ENCODE measurements at places on chromosomes 6 and 20.

- no peak for DNase-seq
These were observed 134.1 kb downstream of the ELOVL4 start for GRCh38 chr6:79813143-79813850.

GRCh38 chr20:48671141-48671540, 156.7 kb downstream of the PREX1 start:
- DNase-seq: no peak

- DNase-seq: no peak
These were observed 149.5 kb downstream of the LRFN2 start for GRCh38 chr6:40437631-40438030.

- DNase-seq: no peak
These were observed at the start of gene RIPPLY2 for GRCh38 chr6:83853178-83854000. Gene RIPPLY2 (plus strand): TSS chr6:83853360. CDS start chr6:83853417, 57 bp downstream.

DNA sequence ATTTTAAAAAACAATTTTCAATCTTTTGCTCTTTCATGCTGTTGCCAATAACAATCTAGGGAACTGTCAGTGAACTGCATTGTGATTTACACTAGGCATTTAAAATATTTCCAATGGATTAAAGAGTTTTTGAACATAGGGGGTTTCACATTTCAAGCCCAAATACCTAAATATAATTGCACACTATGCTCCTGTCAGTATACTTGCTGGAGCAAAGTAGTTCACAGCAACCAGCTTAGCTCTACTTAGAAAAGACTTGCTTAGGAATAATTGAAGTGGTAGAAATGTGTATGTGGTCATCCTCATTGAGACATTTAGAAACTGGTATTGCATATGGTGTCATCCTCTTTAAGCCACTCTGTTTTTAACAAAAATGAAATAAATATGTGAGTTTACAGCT, 41.7 kb upstream of the REV3L start:
- no peak for DNase-seq

DNA sequence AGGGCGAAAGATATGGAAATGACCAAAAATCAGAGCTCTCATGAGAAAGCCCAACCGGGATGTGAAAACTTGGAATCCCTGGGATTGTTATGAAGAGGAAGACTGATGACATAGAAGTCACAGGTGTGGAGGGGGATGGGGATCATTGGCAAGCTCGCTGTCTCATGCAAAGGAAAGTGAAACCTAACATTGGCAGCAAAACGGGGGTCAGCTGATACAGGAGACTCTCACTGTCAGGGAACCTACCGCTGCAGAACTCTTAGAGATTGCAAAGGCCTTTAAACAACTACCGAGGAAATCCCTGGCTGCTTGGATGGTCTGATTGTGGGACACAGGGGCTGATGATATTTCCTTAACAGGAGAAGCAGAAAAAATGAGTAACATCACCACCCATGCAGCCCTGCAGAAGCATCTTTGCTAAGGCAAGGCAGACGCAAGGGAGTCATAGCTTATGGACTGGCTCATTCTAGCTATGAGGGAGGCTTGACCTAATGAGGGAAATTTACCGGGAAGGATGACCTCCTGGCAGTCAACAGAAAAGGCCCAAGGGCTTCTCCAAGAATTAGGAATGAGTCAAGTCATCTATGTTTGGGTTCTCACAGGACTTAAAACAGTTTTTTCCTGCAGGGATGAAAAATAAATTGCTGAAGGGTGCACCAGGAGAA, 7.0 kb downstream of the MUC21 start:
- no peak for DNase-seq

GRCh38 chr6:73042892-73043291, 182.4 kb downstream of the KHDC1L start:
- no peak for DNase-seq

GRCh38 chr6:17902974-17903373, 84.5 kb downstream of the KIF13A start:
- no peak for DNase-seq

- DNase-seq: no peak
These were observed 57.4 kb downstream of the PREP start for GRCh38 chr6:105345506-105345905.

DNA sequence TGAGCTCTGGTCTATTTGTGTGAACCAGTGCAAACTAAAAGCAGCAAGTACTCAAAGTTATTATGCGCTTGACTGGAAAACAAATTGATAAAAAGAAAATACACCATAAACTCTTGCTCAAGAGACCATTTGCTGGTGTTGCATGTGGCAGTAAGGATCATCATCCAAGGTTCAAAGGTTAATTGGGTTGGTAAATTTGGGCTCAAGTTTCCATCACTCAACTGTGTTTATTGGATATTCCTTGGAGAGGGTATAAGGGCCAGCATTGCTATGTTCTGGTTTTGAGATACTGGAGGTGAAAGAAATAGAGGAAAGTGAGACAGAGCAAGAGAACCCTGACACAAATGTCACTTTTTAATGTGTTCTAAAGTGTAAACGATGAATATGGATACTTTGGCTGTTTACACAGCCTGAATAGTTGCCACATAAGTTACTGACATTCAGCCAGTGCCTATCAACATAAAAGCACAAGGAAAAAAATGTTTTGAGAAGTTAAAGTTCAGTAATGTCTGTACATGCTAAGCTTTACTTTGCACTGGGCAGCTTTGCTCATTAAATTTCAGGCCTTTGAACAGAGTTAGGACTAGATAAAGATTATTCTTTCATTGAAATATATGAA, 736.1 kb downstream of the HDGFL1 start:
- no peak for DNase-seq

DNA sequence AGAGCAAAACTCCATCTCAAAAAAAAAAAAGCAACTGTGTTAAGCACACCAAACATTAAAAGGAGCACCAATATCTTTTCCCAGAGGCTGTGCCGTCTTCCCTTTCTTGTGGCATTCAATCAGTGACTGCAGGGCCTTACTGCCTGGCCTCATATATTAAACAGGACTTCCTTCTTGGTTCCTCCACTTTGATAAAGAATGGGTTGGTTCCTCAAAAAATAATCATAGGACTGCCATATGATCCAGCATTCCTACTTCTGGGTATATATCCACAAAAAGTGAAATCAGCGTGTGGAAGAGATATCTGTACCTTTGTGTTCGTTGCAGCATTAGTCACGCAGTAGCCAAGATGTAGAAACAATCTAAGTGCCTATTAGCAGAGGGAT, 40.3 kb upstream of the GFOD1 start:
- no peak for DNase-seq

GRCh38 chr6:145962581-145962980, 1.6 kb downstream of the SHPRH start:
- no peak for DNase-seq

DNA sequence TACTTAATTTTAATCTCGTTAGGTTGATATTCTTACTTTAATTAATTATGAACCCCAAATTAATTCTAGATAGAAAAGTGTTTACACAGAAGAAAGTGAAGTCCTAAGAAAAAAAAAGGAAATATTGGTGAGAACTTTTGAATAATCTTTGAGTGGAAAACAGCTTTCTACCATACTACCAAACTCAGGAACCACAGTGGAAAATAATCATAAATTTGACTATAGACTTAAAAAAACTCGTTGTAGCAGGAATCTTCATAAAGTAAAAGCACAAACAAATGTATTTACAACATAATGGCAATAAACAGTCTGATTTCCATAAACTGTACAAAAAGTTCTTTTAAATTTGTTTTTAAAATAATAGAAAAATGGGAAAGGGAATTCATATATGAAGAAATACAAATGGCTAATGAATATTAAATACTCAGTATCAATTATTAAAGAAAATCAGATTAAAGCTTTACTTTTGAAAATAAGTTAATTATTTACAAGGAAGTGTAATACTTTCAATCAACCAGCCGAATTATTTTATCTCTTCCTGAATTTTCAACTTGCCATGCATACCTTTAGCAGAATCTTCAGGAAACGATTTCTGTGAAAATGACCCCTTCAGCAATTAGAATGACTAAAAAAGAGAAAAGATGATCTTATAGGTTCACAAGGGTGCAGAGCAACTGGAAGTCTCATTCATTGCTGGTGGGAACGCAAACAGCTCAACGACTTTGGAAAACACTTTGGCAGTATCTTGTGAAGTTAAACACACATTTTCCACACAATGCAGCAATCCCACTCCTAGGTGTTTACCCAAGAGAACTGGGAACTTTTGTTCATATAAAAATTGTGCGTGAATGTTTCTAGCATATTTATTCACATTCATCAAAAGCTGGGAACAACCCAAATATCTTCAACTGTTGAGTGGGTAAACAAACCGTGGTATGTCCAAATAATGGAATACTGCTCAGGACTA, 38.5 kb upstream of the BMP6 start:
- no peak for DNase-seq

- no peak for DNase-seq
These were observed 157.9 kb upstream of the MLN start for GRCh38 chr6:33961691-33962090.

GRCh38 chr20:20966171-20966570, 140.0 kb downstream of the LINC00237 start:
- no peak for DNase-seq

GRCh38 chr6:155495011-155495768, 39.6 kb upstream of the NOX3 start:
- no peak for DNase-seq

DNA sequence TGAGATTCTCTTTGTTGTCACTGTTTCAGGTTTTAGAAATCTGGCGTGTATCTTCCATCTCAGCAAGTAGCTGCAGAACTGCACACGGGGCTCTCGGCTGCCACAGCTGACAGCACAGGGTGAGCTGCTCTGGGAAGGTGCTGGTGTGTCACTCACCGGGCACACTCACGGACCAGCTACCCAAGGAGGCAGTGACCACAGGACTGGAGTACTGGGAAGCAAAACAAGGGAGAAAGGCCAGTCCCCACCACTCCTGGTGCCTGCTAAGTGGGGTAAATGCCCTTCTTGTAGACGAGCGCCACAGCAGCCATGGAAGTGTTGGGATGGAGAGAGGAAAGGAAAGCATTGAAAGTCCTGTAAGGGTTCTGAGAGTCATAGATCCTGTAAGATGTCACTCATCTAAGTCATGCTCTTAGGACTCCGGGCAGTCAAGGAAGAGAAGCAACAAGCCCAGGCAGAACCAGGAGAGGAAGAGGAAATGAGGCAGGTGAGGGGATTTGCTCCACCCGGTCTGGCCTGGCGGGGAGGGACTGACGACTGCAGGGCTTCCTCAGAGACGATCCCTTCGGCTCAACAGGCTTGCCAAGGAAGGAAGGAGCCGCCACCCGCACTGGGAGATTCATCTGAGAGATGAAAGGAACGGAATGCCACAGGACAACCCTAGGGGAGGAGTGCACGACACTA, 48.1 kb downstream of the PRDM1 start:
- no peak for DNase-seq

DNA sequence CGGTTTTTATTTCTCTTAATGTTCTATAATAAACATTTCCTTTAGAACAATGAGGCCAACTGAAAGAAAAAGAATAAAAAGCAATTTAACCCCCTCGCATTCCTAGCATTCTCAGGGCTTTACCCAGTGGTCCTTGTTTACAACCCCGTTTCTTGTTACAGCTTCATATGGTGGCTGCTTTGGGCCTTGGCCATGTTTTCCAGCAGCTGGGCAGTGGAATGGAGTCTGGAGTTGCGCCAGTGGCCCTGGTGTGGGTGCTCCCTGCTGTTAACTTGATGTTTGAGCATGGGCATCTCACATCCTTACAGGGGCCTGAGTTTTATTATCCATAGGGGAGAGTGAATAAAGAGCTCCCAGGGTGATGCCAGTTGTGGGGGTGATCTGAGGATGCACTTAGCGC, 18.8 kb downstream of the EFCAB8 start:
- no peak for DNase-seq

DNA sequence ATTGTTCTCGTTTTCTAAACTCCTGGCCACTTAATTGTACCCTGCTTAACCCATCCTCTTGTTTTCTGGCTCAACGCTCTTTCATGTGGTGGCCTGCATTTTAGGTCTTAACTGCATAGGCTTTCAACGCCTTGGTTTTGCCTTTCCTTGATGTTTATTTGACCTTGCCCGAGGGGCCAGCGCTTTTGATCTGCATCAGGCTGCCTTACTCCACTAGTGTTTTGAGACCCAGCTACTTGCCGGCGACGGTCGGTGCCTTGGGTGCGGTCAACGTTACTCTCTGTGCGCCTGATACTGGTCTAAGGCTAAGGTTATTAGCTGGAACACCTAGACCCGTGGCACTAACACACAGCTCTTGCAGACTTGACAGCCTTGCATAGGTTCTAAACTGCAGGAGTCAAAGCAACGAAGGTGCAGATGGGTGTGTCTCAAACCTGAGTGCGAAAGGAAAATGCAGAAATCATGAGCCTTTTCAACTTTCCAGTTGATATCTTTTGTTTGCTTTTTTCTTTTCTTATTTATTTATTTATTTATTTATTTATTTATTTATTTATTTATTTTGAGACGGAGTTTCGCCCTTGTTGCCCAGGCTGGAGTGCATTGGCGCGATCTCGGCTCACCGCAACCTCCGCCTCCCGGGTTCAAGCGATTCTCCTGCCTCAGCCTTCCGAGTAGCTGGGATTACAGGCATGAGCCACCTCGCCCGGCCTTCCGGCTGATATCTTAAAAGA, 138.8 kb downstream of the HFE start:
- no peak for DNase-seq

GRCh38 chr6:165581678-165582077, 81.4 kb downstream of the PDE10A start:
- DNase-seq: no peak

GRCh38 chr20:4633780-4634179, 87.9 kb upstream of the PRND start:
- no peak for DNase-seq

DNA sequence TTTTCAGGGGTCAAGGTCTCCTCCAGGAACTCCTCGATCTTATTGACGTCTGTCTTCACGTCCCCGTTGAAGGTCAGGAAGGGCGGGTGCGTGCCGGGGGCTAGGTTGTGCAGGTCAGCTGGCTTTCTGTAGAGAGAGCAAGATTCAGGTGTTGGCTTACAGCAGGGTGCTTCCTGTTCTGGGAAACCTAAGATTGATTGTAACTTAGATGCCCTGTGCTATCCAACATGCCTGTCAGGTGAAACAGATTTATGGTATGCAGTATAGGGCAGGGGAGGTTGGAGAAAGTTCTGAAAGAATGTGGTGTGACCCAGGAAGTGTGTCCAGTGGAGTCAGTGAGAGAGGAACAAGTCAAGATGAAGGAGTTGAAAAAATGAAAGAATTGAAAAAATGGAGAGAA, 66.4 kb downstream of the CLIC5 start:
- no peak for DNase-seq

GRCh38 chr6:138580801-138581200, 81.5 kb upstream of the NHSL1 start:
- DNase-seq: no peak

DNA sequence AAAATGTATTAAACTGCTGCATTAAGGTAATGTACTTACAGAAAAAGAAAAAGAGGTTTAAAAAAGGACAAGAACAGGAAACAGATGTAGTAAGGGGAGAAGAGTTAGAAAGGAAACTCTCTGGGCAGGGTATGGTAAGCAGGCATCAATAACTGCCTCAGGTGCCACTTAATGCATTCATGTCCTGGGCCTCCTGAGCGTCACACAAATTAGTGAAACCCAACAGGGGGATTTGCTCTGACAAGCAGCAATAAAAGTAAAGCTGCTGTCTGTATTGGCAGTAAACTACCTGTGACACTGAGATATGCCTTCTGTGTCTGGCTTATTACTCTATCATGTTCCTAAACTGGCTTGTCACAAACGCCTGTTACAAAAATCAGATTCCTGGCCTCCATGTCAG, 1.5 kb upstream of the EFHC1 start:
- no peak for DNase-seq

- no peak for DNase-seq
These were observed 7.4 kb downstream of the HLA-F start for GRCh38 chr6:29730575-29731126.

- no peak for DNase-seq
These were observed 21.8 kb downstream of the FOXA2 start for GRCh38 chr20:22562620-22563019.

Measured in activated T-cell treated with anti-CD3 and anti-CD28 coated beads for 48 hours (primary cell).